Left ventricle myocardium inferior (tissue), 1 donor: ENCODE measurements at places on chromosomes 6 and 20. TPM values are rescaled to one million over a fixed set of nuclear protein-coding genes. Genes with fewer than 3 reads are reported as not detected.

- DNase-seq: no peak
Observed at GRCh38 chr6:144777249-144777648, 492.1 kb downstream of the UTRN start.

- DNase-seq: no peak
Observed at GRCh38 chr20:24935766-24936525, 13.1 kb upstream of the CST7 start.

- peak; percentile 14 for DNase-seq
Observed at GRCh38 chr6:95846652-95847051, 169.1 kb upstream of the FUT9 start.

DNA sequence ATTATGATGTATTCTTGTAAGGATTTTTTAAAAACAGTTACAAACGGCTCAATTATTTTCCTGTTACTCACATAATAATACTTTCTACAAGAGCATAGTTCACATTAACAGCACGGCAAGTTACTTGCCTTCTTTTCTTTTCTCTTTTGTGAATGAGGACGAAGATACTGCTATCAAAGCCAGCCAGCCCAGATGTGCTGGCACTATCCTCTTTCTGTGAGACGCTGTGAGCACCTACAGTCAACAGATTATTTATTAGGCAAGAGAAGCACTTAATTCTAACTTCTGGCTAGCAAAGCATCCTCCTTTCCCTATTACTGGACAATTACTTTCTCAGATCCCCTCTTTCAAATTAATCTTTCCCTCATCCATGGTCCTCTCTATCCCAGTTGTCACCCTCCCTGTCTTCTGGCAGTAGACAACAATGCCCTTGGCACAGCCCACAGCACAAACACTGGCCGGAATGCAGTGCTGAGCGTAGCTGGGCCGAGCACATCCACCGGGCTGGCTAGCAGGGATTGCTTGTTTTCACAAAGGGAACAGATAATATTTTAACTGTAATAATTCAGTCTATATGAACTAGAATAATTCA is 262.1 kb downstream of the FOXC1 start:
- DNase-seq: peak; percentile 19

- DNase-seq: no peak
Observed at GRCh38 chr6:87738000-87738399, 36.0 kb upstream of the AKIRIN2 start.

GRCh38 chr20:433300-433975 is 25.3 kb downstream of the RBCK1 start:
- DNase-seq: no peak

DNA sequence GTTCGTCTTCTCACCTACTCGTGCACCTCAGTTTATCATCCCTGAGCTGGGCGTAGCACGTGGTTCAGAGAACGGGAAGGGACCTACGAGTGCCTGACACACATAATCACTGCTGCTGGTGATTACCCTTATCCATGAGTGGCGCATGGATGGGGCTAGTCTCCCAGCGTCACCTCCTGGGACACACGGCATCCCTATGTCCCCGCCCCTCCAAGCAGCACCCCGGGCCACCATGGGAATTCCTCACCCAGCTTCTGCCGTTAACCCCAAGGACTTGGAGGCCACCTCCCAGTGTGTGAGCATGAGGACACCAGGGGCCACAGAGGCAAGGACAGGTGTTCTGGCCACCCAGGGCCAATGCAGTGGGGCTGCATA is 9.8 kb downstream of the CHRNA4 start:
- DNase-seq: no peak

- no peak for DNase-seq
Observed at GRCh38 chr6:23308166-23308565, 738.8 kb downstream of the HDGFL1 start.

GRCh38 chr6:98769546-98769945 is 64.8 kb upstream of the POU3F2 start:
- DNase-seq: no peak

PRSS35 gene
- total RNA-seq: 0.36 TPM

TRDN gene
- total RNA-seq: 453 TPM

KCNK15 gene
- 0.33 TPM for total RNA-seq

CST4 gene
- total RNA-seq: not detected
